GF-D8 (cell line): ENCODE measurements at places on chromosomes 2 and 18.

GRCh38 chr2:125596612-125597011, 1059.3 kb upstream of the GYPC start:
- no peak for DNase-seq

DNA sequence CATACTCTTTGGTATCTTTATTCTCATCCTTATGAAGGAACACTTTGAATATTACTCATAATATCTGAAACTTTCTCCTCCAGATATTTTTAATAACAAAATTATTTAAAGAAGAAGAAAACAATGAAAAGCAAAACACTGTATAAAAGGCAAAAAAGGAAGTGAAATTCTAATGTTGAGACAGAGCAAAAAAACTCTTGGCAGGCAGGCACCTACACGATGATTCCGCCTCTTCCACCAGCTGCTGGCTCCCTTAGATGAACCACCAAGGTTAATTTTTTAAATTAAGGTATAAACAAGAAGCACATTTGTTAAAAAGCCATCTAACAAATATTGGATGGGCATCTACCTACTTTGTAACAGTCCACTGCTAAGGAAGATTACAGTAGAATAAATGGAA, 434.7 kb downstream of the EPHA4 start:
- DNase-seq, result no peak

GRCh38 chr18:35983147-35983546, 10.7 kb downstream of the RMP24 start:
- DNase-seq, result no peak

- no peak for DNase-seq
These were observed 253.3 kb upstream of the AGAP1 start for GRCh38 chr2:235240574-235240973.

GRCh38 chr2:15737314-15738224, 145.9 kb downstream of the DDX1 start:
- DNase-seq, result no peak

DNA sequence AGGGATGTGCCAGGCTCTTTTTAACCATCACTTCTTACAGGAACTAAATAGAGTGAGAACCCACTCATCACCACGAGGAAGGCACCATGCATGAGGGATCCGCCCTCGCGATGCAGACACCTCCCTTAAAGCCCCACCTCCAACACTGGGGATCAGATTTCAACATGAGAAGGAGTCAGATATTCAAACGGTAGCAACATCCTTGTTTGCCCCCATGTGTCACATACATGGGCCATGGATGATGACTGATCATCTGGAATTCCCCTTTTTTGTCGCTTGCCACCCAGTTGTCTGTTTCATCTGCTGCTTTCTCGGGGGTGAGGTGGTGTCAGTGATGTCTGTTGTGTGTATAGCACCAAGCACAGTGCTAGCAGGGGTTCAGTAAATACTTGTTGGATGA, 57.9 kb downstream of the NCK2 start:
- no peak for DNase-seq

- DNase-seq, result no peak
These were observed 691.8 kb upstream of the NRXN1 start for GRCh38 chr2:51723691-51724090.

- DNase-seq, result no peak
These were observed 75.2 kb downstream of the TMEFF2 start for GRCh38 chr2:192119536-192119935.

- no peak for DNase-seq
These were observed 34.1 kb downstream of the PTPRM start for GRCh38 chr18:7601246-7601615.

- DNase-seq, result no peak
These were observed 170.0 kb downstream of the HRH4 start for GRCh38 chr18:24630346-24630880.

DNA sequence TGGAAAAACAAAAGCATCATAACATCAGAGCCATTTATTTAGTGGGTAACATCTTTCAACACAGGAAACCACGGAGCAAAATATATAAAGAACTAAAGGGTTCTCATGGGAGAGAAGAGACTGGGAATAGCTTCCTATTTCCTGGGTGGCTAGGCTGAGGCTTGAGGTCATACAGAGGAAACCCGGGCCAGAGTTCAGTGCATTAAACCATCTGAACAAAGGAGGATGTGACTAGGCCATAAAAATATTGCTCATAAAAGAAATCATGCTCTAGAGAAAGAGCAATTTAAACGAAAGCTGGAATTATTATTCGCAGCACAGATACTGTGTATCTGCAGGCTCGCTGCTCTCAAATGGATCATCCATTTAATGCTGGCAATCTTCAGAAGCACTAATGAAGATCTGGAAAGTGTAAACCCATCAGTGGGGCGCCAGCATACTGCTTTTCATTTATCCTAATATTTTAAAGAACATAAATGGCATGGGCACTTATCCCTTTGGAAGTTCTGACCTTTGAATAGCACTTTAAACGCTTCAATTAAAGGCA, 83.3 kb downstream of the GALNT14 start:
- peak; percentile 9 for DNase-seq

DNA sequence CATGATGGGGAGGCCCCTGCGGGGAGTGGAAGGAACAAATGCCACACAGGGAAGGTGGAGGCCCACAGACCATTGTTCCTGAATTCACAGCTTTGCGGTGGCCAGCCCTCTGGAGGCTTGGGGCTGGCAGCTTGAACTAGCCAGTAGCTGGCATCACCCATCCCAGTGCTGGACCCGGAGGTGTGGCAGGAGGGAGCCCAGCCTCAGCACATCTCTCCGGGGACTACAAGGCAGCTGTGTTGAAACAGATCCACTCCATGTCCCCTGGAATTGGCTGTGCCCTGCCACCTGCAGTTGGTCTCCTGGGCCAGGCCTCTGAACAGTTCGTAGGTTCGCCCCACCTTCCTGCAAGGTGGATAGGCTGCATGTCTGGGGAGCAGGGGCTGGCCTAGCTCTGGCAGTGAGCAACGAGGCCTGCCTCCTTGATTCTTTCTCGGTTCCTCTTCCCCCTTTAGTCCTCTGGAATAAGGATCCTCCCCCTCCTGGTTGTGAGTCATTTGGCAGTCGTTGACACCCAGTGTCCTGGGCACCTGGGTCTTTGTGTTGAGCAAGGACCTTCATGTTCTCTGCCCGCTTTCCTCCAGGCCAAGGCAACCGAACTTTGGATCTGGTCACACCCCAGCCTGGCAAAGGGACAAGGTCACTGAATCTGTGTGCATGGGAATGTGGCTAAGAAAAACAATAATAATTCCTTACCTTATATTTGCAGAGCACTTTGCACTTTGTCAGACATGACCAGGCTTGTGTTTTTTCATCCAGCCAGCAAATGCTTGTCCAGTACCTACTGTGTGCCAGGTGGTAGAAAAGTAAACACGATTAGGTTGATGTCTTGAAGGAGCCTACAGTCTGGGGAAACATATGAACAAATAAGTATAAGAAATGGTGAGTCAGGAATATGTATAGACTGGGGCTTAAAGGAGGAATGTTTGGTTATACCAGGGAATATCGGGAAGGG, 55.0 kb upstream of the MCFD2 start:
- DNase-seq, result peak; percentile 38

DNA sequence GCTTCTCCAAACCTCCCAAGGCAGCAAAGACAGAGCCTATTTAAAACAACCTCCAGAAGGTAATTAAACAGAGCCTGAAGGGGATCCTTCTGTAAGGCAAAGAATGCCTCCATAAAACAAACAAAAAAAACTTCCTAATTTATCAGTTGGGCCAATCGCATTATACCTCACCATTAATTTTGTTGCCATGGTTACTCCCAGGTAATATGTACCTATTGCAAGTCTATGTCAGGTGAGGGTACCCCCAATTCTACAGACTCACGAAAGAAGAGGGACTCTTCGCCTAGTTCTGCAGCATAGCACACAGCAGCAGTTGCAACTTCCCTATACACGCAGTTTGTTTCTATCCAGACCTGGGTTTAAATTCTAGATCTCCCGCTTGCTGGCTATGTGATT, 38.8 kb downstream of the SFXN5 start:
- DNase-seq, result no peak

DNA sequence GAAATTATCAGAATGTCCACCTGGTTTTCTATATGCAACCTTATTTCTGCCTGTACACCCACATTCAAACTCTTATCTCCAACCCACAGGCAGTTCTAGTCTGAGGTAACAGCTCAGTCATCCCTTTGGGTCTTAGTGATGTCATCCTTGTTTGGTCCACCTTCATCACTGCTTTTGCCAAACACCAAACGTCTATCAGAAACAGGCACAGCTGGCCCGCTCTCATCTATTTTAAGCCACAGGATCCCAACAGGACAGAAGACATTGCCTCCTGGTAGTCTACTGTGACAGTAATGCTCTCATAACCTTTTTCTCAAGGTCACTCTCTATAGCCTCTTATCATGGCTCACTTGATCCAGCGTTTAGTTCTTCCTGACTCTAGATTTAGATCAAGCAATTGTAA, 99.0 kb upstream of the CHAC2 start:
- no peak for DNase-seq
